ENCODE measurements at places on chromosomes 3 and 15.

DNA sequence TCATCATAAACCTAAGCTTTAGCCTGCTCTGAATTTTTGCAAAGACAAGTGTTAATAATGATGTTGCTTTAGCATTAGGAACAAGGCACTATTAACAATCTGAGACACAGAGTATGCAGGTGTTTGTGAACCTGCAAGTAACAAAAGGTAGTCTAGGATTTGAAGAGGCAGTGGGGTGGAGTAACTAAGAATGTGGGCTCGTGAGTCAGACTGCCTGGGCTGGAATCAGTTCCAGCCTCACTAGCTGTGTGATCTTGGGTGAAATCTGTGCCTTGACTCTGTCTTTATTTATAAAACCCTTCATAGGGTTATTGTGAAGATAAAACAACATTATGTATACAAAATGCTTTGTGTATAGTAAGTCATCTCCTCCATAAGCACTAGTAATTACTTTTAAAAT, 610.6 kb upstream of the CFAP20DC start:
- DNase-seq = no peak

- DNase-seq = no peak
These were observed 142.5 kb downstream of the CPNE4 start for GRCh38 chr3:131892331-131892730.

DNA sequence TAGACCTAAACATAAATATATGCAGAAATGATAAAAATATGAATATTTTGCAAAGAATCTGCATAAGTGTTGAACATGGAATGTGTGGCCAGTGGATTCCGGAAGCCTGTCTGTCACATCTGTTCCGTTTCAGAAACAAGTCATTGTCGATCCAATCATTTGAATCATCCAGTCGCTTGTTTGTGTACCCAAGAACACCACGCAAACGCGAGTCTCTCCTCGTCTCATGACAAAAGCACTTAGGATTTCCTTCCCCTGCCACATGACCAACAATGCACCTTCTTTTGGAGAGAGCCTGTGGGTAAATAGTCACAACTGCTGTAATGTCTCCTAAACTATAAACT, 80.2 kb downstream of the FMN1 start:
- DNase-seq = no peak

DNA sequence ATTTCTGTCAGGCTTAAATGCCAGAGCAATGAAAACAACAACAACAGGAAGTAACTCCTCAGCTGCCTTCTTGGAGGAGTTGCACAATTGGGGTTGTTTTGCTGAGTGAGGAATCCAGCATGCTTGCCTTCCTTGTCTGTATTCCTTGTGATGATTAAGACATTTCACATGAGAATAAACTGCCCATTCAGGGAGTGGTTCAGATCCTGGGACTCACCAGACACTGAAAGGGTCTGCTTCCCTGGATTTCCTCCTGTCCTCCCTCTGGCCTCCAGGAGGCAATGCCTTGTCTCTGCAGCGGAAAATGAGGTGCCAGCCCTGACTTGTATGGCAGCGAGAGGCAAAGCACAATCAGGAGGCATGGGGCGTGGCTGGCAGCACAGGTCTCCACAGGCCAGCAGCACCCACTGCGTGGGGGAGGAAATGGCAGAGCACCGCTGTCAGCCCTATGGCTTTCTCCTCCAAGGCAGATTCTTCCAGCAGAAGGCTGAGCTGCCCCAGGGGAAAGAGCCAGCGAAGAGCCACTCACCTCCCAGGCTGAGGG, 41.5 kb downstream of the RBP2 start:
- no peak for DNase-seq

DNA sequence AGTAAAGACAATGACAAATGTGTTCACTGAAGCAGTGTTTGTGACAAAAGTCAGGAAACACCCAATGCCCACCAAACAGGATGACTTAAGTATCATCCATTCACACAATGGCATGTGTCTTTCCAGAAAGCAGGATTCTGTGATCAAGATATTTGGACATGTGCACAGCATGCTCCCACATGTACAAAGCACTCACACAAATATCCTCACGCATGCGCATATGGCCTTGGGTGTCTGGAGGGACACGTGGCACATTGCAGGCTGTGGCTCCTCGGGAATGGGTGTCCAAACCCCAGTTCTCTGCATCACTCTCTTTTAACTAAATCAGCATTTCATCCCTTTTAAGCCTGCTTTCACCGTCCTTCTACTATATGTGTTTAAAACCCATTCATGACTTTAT, 130.5 kb downstream of the KLF13 start:
- DNase-seq = no peak

- peak; percentile 51 for DNase-seq
These were observed 110.5 kb upstream of the GAP43 start for GRCh38 chr3:115512565-115513415.

- no peak for DNase-seq
These were observed 533.1 kb upstream of the NAALADL2 start for GRCh38 chr3:174325834-174326700.

DNA sequence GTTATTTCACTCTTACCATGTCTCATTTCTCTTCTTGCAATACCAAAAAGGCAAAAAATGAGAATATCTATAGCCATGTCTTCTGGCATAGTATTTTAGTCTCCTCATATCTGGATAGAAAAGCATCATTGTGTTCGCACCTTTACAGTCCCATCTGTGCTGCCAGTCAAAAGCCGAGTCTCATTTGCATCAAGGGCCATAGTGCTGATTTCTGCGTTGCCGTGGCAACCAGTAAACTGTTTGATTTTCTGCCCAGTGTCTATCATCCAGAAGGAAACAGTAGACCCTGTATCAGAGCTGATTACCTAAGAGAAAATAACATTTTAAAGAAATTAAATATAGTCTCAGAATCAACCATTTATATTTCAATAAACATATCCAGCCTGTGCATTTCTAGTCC, 86.1 kb upstream of the SERPINI2 start:
- peak; percentile 34 for DNase-seq

- DNase-seq = no peak
These were observed 39.6 kb downstream of the KBTBD12 start for GRCh38 chr3:127954640-127955039.

DNA sequence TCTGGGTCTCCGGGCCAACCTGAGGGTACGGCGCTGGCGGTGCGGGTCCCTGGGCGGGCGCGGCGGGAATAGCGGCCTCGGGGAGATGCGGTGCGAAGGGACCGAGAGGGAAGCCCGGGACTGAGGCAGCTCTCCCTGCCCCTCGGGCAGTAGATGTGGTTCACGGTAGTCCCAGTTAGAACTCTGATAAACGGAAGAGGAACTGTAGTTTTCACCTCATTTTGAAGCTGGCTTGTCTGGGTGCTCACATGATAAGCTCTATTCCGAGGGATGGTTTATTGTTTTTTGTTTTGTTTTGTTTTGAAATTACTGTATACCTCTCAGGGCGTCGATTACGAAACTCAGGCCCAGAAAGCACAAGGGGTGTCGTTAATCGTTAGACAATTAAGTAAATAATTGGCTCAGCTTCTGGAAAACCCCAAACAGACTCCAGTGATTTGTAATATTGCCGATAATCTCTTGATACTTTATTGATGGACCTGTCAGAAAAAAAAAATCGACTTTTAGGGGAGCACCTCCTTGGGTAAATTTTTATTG, 413 bp downstream of the NUSAP1 start:
- DNase-seq = no peak

GRCh38 chr3:45137656-45138181, 8.5 kb downstream of the CDCP1 start:
- DNase-seq = no peak

DNA sequence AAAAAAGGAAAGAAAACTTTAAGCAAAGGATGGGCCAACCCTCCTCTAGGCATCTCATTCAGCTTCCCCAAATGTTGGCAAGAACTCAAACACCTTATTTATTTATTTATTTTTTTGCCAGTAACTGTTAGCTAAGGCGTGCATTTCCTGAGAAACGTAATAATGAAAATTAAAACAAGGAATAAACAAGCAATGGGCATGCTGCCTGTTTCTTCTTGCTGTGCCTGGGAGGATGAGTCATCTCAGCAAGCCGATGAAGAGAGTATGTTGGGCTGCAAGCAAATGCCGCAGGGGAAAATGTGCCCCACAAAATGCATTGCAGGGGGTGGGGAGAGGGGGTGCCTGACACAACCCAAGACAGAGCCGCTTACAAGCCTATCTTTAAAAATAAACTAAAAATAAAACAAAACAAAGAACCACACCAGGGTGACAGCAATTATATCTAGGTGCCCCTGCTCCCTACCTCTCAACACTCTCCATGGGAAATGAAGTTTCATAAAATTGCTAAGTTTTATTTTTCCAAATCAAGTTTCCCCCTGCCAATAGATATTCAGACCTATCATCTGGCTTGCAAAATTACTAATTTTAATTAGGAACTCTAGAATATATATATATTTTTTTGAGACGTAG, 40.3 kb downstream of the EIF4E3 start:
- no peak for DNase-seq

GRCh38 chr3:181076558-181076957, 87.0 kb upstream of the DNAJC19 start:
- peak; percentile 22 for DNase-seq

GRCh38 chr15:98715890-98716443, 67.6 kb downstream of the IGF1R start:
- DNase-seq = no peak

- DNase-seq = peak; percentile 50
These were observed 34.5 kb downstream of the UMPS start for GRCh38 chr3:124764746-124765145.

All from NCI-H2081 (cell line).